ENCODE measurements at places on chromosomes 3 and 15.

GRCh38 chr3:33312361-33312760, 35.1 kb downstream of the FBXL2 start:
- no peak for DNase-seq

- DNase-seq, result no peak
Observed at GRCh38 chr3:42659451-42660130, 6.1 kb downstream of the ZBTB47 start.

DNA sequence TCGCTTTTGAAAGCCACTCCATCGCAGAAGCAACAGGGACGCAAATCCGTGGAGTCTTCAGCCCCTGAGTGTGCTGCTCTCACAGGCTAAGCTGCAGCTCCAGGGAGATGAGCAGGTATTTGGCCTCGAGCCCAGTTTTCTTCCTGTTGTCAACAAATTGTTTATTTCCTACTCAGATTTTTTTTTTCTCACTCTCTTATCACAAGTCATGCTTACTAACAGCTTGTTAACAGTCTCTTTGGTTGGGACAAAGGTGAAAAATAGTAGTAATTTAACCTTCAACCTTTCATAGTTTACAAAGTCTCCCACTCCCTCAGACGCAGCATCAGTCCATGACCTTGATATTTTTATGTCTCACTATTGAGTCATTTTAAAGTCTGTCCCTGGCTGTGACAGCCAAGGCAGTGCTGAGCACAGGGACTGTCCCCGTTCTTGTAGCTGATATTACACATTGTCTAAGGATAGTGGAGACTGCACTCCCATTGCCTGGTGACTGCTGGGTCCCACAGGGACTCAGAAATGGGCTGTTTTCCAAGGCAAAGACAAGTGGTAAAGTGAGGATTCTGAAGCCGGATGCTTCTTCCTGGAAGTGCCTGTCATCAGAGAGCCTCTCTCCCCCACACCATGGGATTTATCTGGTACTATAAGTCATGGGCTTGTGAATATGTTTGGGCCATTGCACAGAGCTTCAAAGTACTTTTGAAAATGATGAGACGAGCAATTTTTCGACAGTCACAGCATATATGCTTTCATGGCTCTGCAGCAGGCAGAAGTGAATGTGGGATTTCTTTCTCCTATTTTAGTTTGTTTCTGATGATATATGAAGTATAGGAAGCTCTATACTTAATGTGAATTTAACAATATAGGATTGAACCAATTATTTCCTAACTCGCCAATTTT, 59.8 kb upstream of the UNC13C start:
- no peak for DNase-seq

DNA sequence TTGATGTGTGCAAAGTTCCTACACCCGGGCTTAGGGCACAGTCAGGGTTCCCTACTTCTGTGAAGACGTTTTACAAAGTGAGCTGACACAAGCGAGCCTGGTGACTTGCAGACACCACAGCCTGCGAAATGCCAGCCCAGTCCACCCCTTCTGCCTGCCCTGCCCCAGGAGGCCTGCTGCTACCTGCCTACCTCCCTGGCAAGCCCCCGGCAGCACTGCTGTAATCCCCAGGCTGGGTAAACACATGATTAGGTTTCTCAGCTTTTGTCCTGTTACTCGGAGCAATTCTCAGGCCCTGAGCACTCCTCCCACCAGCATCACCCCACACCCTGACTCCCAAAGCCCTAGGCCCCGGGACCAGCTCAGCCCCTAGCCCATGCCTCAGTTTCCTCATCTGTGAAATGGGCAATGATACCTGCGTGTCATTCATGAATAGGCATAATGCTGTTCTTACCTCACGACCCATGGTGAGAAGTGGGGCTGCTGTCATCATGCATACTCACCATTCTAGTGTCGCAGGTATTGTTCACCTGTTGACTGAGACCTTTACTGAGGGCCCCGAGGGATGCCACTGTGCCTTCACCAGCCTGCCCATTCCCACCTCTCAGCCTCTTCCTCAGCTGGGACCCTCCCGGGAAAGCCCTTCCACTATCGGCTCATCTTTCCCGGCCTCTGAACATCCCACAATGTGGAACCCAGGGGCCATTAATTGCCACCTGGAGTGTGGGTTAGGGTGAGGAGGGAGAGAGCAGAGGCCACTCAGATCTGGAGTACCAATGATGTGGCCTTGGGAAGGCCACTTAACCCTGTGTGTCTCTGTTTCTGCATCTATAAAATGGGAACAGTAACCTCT, 31.5 kb upstream of the SLC6A6 start:
- no peak for DNase-seq

- no peak for DNase-seq
Observed at GRCh38 chr15:73368301-73369136, at the start of gene HCN4. HCN4 (minus strand) TSS chr15:73368958; CDS start chr15:73368270, 688 bp downstream.

GRCh38 chr3:150238995-150239619, 169.0 kb upstream of the TSC22D2 start:
- DNase-seq, result no peak

GRCh38 chr3:117837391-117837790, 1127.8 kb downstream of the TUSC7 start:
- no peak for DNase-seq

DNA sequence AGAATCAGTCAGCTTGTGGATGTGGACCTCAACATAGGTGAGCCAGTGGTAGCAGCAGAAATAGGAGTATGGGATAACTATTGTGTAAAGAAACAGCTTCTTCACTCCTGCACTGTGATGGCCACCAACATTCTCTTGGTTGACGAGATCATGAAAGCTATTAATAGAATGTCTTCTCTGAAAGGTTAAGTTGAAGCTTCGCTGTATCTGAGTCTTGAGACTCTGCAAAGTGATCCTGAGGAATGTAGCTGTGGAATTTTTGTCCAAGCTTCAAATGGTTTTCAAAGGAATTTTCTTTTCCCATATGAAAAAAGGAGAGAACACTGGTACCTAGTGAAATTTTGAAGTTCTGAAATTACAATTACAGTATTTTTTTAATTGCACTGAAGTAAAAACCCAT, 146.3 kb downstream of the GMNC start:
- DNase-seq, result no peak

DNA sequence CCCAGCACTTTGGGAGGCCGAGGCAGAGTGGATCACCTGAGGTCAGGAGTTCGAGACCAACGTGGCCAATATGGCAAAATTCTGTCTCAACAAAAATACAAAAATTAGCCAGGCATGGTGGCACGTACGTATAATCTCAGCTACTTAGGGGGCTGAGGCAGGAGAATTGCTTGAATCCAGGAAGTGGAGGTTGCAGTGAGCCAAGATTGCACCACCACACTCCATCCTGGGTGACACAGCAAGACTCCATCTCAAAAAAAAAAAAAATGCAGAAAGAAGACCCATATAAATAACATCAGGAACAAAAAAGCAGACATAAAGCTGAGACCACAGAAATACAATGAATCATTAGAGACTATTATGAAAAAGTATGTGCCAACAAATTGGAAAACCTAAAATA, 235.2 kb upstream of the VEPH1 start:
- DNase-seq, result no peak

- no peak for DNase-seq
Observed at GRCh38 chr3:151845306-151845905, 28.0 kb upstream of the SUCNR1 start.

DNA sequence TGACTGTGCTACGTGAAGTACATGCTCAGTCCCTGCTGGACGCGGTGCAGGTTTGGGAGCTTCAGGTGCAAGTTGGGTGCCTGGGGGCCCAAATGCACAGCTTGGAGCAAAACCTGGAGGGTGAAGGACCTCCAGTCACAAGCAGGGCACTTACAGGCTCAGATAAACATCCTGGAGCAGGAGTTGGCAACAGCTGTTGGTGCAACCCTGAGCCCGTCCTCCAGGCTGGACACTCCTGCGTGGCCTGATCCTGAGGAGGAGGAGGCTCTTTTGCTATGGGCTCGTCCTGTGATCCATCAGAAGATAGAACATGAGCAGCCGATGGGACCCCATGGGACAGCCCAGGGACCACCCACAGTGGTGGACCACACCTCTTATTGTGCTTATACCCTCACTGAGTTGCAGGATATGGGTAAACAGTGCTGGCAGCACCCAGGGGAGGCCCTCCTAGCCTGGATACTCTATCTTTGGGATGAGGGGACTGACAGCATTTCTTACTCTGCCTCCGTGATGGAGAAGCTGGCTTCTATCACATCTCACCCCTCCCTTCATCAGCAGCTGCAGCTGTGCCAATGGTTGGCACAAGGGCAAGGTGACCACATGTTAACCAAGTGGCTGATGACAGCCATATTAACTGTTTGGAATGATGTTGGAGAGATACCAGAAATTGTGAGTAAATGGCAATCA, 301.6 kb downstream of the ZPLD1 start:
- no peak for DNase-seq

- no peak for DNase-seq
Observed at GRCh38 chr3:47850564-47851410, 47.8 kb downstream of the DHX30 start.

DNA sequence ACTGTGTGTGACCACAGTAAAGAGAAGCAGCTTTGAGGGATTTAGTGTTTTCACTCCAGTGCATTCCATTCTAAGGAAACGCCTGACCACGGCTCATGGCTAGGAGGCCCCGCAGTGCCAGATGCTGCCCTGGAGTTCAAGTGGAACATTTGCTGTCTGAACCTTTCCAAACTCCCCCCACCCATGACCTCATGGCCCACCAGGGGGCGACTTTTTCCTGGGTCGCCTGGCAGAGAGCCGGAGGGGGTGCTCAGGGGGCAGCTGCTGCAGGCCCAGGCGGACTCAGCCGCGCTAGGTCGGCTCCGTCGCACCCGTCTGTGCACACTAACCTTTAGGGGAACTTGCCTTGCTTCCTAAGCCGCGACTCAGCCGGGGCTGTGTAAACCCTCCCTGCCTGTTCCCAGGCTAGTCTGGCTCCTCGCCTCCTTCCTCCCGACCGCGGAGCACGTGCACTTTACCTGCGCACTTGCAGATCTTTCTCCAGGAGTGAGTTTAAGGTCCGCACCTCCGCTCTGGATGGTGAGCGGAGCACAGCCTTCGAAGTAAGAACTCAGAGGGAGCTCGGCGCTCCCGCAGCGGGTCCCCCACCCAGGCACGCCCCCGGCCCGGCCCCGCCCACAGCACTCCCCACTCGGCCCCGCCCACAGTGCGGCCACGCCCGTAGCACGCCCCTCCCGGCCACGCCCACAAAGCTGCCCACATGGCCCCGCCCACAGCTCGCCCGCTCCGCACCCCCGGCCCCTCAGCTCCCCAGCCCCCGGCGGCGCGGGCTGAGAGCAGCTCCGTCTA, at the start of gene OCA2:
Gene OCA2 (minus strand): TSS at position 550 of the 789 bp plus-strand sequence. CDS start 17,441 bp downstream, outside the sequence.
- peak; percentile 50 for DNase-seq

DNA sequence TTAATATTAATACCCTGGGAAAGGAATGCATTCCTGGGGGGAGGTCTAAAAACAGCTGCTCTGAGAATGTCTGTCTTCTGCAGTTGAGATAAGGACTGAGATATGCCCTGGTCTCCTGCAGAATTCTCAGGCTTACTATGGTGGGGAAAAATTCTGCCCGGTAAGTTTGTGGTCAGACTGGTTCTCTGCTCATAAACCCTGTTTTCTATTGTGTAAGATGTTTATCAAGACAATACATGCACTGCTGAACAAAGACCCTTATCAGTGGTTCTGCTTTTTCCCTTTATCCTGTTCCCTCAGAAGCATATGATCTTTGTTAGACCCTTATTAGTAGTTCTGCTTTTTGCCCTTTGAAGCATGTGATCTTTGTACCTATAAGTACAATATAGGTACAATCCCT, 494.6 kb downstream of the CNTN6 start:
- no peak for DNase-seq

- DNase-seq, result no peak
Observed at GRCh38 chr15:74345051-74345450, 22.4 kb downstream of the CYP11A1 start.

DNA sequence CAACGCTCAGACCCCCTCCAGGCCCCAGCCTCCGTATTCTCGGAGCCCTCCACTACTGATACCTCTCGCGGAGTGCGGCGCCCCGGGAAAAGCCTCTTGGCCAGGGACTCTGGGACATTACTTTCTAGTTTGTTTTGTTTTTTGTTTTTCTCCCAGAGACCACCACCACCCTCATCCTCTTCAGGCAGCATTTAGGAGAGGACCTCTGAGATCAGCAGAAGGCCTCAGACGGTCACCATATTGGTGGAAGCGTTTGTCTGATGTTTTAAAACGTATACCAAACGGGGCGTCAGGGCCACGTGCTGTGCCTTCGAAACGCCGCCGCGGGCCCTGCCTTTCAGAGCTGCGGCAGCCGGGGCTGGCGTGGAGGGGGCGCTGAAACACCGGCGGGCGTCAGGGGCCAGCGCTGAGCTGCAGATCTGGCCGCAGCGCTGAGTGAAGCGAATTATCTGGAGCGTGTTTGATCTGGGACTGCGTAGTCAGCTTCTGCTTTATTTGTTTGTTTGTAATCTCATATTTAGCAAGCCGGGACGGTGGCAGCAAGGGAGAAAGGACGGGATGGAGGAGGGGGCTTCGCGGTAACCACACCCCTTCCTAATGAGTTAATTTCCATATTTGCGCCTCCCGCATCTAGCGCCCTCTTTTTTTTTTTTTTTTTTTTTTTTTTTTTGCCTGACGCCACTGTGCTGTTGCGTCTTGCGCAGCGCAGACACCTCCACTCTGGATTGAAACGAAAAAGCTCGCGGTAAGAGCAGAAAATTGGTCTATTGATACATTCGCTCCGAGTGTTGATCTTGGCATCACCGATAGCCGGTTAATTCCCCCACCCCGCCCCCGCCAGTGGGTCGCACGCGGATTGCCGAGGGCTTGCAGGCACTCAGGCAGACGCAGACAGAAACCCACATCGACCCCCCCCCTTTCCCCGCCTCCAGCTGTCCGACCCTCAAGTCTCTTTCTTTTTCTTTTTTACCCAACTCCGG, 14.9 kb downstream of the SOX2 start:
- DNase-seq, result no peak

- peak; percentile 56 for DNase-seq
Observed at GRCh38 chr15:79923079-79923514, 26.3 kb upstream of the MTHFS start.

DNA sequence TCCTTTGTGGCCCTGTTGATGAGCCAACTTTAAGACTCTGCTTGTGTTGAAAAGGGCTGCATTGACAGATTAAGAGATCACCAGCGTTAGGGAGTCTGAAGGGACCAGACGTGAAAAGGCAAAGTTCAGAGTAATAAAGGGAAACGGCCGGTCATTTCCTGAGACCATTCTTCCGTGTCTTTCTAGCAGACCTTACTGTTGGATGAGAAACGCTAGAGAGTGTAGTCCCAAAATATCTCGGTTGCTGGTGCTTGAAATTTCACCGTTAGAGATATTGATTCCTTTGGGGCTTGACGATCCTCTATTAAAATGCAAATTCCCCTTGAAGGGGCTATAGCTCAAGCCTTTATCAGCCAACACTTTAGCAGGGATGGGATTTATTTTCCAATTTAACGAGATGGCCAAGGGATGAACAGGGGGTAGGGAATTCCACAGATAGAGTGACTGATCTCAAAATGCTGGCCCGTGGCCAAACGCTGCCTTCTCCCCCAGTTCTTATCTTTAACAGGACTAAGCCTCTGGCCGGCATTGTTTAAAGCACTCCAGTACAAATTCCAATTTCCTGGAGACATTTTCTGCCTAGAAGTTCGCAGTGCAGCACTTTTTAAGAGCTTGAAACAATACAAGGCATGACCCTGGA, 250.4 kb downstream of the TJP1 start:
- DNase-seq, result no peak

GRCh38 chr3:51691021-51691420, 15.8 kb upstream of the GRM2 start:
- no peak for DNase-seq
